ENCODE measurements at places on chromosomes 7 and 10.

GRCh38 chr10:123500110-123500509, 166.0 kb upstream of the GPR26 start:
- DNase-seq: no peak

GRCh38 chr10:108970016-108970415, 953.3 kb downstream of the XPNPEP1 start:
- DNase-seq: no peak

DNA sequence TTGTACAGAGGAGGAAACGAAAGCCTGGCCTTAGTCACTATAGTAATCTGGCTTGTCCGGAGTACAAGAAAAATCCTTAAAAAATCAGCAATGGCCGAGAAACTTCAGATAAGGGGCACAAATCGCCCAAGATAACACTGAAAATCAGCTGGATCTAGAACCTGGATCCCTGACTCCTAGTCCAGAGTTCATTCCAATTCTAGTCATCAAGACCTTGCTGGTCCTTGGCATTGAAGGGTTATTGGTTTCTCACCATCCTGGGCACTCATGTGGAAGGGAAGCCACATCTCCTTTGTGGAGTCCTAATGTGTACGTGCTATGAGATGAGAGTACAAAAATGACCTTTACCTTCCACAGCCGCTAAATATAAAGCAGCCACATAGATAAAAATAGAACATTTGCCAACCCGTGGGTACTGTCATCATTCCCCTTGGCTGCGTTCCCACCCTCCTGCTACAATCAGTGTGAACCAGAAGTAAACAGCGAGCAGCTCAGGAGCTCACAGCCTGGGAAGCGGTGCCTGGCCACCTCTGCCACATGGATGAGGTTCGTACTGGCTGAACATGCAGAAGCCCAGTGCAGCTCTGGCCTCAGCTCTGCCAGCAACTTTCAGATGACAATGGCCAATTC, 116.0 kb upstream of the PDLIM1 start:
- DNase-seq: peak; percentile 41

DNA sequence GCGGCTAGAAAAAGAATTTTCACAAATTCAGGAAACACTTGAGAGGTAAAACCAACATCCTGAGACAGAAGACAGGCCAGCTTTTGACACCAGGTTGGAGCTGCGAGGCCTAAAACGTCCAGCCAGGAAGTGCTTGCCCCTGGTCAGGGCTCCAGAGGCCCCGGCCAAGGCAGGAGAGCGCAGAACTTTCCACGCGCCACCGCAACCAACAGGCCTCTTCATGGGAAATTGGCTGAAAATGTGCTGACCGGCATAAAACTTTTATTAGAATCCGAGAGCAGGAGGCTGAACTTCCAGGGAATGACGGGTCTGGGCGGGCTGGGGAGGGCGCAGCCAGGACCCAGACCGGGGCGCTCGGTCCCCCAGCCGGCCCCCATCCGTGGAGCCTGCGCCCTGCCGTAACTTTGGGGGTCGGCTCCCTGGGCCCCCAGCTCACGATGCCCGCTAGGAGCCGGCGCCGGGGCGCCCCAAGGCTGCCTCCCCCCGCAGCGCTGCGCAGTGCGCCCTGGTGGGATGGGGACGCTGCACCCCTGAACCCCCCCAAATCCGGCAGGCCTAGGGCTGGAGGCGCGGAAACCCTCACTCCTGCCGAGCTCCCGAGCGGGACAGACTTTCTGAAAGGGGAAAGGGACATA, 414.0 kb upstream of the MKI67 start:
- no peak for DNase-seq

All from COLO829 (cell line).